HFF-Myc (cell line): ENCODE measurements at places on chromosomes 12 and 14.
A peak's percentile ranks its signal among the peaks of the same experiment; 100 is the strongest.

DNA sequence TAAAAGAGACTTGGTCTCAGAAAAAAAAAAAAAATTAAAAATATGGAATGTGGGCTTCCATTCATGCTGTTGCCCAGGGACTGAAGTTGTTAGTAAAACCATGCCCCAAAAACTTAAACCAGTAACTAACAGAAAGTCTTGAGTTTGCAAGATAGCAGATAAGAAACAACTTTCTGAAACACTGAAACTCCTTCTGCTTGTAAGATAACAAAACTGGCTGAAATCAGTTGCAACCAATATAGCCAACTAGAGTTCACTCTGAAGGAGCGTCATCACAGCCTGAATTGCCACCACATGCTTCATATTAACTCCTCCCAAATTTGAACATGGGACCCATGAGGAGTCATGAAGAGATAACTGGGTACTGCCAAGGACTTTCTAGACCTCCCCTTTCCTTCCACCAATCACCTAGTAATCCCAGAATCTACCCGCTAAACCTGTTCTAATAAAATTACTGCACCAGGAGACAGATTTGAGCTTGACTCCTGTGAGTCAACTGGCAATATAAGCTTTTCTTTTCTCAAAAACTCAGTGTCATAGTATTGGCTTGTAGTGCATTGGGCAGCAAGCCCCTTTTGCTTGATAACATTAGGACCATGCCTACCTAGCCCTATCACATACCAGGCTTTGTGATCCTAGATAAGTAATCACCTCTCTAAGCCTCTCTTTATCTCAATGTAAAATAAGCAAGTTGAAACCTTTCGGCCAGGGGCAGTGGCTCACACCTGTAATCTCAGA is 53.6 kb downstream of the R3HDM2 start:
- no peak for DNase-seq

DNA sequence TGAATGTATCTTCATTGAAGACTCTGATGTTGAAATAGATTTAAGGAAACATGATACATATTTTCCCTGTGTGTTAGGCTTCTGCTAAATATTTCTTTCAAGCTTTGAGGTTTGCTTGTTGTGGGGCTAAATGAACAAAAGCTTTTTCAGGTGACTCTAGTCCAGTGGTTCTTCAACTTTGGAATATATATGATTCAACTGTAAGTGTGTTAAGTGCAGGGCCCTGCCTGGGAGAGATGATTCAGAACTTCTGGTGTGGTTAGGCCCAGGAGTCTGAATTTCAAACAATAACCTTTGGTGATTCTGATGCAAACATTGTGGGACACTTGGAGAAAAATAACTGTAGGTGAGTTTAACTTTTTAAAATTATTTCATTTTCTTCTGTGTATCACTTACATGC is 93.0 kb downstream of the TRHDE start:
- no peak for DNase-seq

DNA sequence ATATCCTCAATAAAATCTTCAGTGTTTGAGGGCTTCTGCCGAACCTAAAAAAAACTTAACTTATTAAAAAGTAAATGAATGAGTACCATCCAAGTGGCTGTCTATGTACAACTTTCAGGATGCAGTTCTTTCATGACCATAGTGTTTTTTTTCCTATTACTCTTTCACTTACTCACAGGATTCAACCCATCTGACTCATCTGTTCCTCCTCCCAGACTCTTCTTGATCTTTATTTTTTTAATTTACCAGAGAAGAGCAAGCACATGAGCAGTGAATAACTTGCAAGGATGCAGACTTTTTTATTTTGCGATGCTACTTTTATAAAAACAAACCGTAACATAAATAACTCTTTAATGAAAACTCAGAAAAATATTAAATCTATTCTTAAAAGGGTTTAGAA is 24.5 kb downstream of the RECQL start:
- DNase-seq = no peak

DNA sequence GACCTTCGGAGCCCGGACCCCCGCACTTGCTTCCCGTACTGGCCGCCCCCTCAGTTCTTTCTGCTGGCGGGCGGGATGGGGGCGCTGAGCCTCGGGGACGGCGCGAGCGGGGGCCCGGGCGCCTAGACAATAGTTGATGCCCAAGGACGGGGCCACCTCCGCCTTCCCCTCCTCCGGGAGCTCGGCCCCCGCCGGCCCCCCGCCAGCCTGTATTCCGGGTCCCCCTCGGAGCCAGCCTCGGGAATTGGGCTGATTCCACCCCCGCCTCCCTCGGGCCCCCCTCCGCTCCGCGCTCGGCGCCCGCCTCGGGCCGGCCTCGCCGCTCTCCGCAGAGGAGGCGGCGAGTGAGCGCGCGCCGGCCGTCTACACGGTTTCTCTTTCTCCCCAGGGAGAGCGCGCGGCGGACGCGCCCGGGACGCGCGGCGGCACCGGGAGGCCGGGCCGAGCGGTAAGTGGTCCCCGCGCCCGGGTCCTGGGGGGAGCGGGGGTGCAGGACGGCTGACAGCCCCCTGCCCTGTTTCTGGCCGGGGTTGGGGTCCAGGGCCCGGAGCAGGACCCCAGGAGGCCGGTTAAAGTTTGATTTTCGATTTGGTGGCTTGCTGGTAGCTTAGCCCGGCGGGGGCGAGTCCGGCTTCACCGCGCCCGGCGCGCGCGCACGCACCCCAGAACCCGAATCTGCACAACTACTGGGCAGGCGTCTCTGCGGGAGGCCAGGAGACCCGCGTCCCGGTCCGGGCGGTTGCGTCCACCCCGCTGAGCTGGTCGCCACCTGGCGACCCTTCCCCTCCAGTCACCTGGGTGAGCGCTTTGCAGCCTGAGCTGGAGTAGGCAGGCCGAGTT is 413.7 kb downstream of the PCNX1 start:
- DNase-seq = no peak

GRCh38 chr12:77152623-77153193 is 87.3 kb upstream of the E2F7 start:
- peak; percentile 19 for DNase-seq

DNA sequence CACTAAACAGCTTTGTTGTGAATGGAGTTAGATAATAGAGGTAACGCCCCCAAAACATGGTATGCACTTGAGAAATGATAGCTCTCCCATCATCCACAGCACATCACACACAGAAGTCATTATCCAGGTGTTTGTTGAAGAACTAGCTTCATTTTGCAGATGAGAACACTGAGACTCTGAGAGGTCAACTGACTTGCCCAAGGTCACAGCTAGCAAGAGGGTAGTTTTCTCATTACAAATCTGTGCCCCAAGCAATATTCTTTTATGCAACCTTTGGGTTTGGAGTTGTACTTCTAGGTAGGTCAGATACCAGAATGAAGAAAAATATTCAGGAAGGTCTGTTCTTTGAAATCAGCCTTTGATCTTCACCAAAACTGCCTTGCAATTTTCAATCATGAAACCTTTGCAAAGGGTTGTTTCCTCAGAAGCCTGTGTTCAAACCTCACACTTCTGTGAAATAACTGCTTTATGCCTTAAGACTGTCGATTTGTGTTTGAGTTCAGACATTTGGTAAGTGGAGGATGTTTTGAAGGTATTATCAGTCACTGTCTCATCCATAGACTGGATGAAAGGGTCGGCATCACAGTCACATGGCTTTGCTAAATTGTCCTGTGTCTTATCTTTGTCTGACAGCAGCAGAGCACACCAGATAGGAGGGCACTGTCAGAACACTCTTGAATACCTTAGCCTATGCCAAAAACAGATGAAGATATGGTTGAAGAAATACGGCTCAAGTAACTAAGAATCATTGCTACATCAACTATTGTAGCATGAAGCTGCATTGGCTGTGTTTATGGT is 233.2 kb upstream of the BTG1 start:
- no peak for DNase-seq

GRCh38 chr14:75138492-75138891 is 11.6 kb upstream of the NEK9 start:
- no peak for DNase-seq

- no peak for DNase-seq
Observed at GRCh38 chr12:25156061-25156460, 38.9 kb downstream of the DNAI7 start.

DNA sequence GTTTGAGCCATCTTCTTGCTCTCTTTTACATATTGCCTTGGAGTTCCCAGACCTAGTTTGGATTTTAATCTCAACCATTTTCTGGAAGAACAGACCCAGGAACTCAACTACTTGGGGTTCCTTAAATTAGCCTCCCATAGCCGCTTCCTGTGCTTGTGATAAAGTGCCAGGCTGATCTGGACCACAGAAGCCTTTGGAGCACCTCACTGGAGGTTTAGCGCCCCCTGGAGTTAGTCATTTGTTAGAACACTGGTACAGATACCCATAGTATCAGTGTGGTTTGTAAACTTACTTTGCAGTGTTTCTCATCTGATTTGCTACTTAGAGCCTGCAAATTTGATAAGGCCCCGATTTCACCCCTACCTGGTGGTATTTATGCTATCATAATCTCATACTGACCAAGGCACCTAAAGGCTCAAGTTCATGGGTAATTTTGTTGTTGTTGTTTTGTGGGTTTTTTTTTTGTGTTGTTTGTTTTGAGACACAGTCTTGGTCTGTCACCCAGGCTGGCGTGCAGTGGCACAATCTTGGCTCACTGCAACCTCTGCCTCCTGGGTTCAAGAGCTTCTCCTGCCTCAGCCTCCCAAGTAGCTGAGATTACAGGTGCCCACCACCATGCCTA is 3.7 kb downstream of the UNC119B start:
- DNase-seq = peak; percentile 76

DNA sequence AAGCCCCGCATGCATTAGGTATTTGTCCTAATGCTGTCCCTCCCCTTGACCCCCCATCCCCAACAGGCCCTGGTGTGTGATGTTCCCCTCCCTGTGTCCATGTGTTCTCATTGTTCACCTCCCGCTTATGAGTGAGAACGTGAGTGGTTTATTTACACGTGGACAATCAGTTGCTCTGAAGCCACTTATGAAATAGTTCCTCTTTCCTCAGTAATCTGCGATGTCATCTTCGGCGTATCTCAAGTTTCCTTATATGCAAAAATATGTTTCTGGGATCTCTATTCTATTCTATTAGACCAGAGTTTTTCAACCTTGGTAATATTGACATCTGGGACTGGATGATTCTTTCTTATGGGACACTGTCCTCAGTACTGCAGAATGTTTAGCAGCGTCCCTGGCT is 56.0 kb upstream of the DCD start:
- DNase-seq = no peak
